ENCODE measurements at places on chromosomes 6 and 20. TPM values are rescaled to one million over a fixed set of nuclear protein-coding genes. Genes with fewer than 3 reads are reported as not detected.
A peak's percentile ranks its signal among the peaks of the same experiment; 100 is the strongest.

GRCh38 chr6:11264100-11264499 lies 31.6 kb upstream of the NEDD9 start:
- no peak for DNase-seq

Gene PPP1R16B
- 163 TPM for total RNA-seq

DNA sequence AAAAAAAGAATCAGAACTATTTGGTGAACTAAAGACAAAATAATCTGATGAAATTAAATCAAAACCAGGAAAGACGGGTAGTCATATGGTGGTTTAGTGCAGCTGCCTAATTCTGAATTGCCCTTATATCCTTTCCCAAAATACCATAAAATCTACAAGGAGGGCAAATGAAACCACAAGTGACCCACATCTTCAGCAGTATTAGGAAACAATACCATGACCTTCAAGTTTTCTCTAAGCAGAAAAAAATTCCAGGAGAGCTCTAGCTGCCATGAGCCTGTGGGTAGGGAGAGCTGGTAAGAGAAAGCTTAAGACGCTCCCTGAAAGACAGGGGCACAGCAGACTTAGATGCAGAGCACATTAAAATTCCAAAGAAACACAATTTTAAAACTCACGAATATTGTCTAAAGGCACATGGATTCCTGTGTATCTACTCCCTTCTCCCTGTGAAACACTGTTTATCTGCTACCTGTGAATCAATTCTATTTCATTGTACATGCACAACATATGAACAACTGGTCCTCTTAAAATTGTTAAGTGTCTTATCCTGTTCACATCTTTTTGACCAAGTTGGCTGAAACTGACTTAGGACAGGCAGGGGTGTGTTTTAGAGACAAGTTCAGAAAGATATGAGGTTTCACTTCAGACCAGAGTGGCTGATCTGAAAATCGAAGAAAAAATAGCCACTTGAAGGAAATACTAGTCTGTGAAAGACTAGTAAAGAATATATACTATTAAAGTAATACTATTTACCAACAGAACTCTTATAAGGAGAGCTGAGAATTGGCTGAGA lies 153.6 kb upstream of the SHLD1 start:
- no peak for DNase-seq

DNA sequence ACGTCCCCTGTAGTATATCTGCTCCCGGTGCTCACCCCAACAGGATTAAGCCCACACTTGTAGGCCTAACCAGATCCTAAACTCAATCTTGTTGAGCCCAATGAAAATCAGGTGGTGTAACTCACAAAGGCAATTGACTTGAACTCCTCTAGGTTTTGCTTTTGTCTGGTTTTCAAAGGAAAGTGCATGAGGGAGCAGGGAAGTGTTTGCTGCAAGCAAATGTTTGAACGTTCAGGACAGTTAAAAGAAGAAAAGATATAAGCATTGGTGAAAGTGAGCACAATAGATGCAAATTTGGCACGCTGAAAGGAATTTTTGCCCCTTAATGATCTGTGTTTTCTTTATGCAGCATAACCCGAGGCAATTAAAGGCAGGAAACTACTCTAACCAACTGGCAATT lies 212.6 kb downstream of the PLCB1 start:
- no peak for DNase-seq

GRCh38 chr20:46699651-46700359 lies 9.6 kb upstream of the SLC2A10 start:
- peak; percentile 46 for DNase-seq

Gene LCA5
- total RNA-seq: 2.2 TPM

Gene HLA-DQA1
- total RNA-seq: not detected

- no peak for DNase-seq
Observed at GRCh38 chr6:138382498-138383265, 5.0 kb downstream of the SMIM28 start.

Gene TINAG
- total RNA-seq: not detected

Gene CLPSL2
- not detected for total RNA-seq

- peak; percentile 53 for DNase-seq
Observed at GRCh38 chr6:13418844-13419243, 68.6 kb downstream of the GFOD1 start.

DNA sequence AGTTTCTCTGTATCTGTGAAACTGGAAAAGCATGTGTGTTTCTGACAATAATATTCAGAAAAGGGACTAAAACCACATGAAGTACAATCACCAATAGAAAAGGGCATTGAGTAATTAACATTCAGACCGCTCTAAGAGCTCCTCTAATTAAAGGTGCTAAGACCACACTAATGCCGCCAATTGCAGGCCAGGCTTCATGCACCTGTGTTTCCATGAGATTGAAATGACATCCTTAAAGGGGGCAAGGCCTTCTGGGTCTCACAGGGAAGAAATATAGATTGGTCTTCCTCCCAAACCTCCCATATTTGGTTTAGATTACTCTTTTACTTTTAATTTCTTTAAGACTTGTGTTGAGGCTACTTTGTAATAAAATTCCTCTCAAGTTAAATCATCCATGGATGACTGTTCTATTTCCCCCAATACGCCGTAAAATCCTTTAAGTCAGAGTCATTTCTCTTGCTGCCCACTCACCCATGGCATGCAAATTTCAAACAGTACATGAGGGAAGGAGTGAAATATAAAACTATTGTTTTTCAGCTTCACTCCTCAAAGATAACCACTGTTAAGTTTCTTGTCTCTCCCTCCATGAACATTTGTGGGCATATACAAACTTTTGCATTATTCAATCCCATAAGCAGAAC lies 110.6 kb downstream of the UBE3D start:
- peak; percentile 32 for DNase-seq

GRCh38 chr20:34281177-34281576 lies 22.0 kb downstream of the AHCY start:
- no peak for DNase-seq

- DNase-seq: peak; percentile 76
Observed at GRCh38 chr6:40587240-40588069, at the start of gene LRFN2. LRFN2 (minus strand) TSS chr6:40587364.

DNA sequence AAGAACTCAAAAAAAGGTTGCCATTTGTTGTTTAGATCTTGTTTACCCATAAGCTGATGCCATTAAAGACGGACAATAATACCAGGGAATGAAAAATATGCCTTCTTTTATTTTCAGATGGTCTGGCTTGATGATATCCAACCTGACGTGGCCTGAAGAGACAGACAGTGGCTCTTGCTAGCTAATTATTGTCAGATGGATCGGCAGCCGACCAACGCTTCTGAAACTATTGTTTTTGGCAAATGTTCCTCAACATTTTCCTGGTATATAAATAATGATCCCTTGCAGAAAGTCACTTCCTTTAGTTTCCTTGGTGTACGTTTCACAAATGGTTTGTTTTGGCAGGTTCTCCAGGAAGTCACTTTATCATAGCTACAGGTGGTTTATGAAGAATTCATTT lies 290.9 kb upstream of the TSHZ2 start:
- DNase-seq: no peak

GRCh38 chr6:125829433-125829832 lies 38.7 kb downstream of the NCOA7 start:
- no peak for DNase-seq

Gene IL17F
- total RNA-seq: not detected

Gene SLC13A3
- total RNA-seq: not detected

DNA sequence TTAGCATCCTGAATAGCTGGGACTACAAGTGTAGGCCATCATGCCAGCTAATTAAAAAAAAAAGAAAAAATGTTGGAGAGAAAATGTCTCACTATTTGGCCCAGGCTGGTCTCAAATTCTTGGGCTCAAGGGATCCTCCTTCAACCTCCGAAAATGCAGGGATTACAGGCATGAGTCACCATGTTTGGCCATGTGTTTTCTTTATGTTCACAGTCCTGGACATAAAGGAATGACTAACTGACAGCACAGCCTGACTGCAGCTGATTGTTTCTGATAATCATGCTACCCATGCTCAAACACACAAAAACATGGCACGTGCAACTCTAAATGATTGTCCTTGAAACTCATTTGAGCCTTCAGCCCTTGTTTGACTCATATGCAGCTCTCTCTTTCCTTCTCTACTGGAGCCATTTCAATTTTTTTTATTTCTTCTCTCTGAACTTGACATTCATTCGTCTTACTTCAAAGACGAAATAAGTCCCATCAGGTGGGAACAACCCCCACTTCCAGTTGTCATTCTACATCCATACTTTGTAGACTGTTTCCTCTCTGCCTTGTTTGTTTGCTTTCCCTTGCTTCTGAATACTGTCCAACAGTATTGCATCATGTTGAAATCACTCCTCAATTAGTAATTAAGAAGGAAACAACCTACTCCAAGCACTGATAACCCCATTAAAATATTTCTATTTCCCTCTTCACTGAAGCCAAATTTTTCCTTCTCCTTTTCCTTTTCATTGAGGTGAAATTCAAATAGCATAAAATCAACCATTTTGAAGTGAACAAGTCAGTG lies 413.0 kb downstream of the BMP2 start:
- DNase-seq: no peak

DNA sequence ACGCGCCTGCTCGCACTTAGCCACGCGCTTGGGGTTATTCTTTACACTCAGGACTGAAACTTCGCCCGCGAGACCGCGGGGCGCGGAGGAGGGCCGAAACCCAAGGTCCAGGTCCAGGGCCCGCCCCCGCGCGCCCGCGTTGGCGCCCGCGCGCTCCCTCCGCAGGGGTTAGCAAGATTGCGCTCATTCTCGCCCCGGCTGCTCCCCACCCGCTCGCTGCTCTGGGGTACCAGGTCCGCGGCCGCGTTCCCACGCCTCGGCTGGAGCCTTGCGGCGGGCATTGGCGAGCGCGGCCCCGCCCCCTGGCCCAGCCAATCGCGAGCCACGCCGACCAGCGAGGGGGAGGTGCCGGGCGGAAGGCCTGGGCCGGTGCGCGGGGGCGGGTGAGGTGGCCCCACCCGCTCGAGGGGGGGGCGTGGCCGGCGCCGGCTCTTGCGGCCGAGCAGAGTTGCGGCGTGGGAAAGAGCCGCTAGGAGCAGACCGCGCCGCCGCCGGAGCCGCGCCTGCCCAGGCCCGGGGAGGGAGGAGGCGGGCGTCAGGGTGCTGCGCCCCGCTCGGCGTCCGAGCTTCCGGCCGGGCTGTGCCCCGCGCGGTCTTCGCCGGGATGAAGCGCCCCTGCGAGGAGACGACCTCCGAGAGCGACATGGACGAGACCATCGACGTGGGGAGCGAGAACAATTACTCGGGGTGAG lies at the start of gene HEY2:
TSS of gene HEY2 (plus strand) at position 460 of the 692 bp plus-strand sequence. CDS start at position 605, 145 bp downstream.
- peak; percentile 94 for DNase-seq

DNA sequence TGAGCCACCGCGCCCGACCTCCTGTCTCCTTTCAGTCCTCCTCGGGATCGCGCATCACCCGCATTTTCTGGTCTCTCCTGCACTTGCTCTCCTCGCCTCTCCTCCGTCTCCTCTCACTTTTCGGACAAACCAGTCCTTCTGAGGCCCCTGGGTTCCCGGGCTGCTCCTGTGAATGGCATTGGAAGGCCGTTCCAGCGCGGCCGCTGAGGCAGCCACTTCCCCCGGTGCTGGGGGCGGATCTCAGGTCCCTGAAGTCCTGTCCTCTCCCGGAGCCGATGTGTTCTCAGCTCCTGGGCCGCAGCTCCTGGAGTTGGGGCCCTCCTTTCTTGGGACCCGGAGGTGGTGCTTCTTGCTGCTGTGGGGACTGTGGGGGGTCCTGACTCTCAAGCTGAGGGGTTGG lies 803 bp downstream of the MICB start:
- DNase-seq: peak; percentile 33

DNA sequence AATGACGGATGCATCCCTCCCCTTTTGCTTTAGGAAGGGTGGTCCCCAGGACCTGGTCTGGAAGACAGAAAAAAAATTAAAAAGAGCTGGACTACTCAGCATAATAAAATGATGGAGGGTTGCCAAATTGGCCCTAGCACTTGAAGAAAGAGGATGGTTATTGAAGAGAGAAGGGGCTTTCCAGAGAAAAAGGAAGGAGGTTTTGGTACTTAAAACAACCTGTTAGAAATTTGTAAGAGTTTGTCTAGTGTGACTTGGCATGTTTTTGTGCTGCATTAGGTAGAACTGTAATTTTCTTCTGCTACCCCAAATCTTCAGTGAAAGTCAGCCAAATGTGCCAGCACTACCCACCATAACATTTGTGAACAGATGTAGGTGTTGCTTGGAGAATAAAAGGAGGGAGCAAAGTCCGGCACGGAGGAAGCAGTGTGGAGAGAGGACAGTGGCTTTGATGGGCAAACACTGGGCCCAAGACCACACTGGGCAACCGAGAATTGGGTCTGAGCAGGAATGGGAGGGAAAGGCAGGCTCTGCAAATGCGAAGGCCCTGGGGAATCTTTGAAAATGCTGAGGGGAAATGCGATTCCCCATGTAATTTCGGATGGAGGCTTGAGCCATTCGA lies 160.9 kb downstream of the QRSL1 start:
- DNase-seq: no peak

- DNase-seq: peak; percentile 60
Observed at GRCh38 chr6:28104392-28105244, 19.8 kb upstream of the ZSCAN16 start.

GRCh38 chr20:1373614-1374013 lies 19.2 kb downstream of the FKBP1A start:
- DNase-seq: peak; percentile 39

Gene OLIG3
- total RNA-seq: not detected

Gene TPX2
- 5.8 TPM for total RNA-seq

DNA sequence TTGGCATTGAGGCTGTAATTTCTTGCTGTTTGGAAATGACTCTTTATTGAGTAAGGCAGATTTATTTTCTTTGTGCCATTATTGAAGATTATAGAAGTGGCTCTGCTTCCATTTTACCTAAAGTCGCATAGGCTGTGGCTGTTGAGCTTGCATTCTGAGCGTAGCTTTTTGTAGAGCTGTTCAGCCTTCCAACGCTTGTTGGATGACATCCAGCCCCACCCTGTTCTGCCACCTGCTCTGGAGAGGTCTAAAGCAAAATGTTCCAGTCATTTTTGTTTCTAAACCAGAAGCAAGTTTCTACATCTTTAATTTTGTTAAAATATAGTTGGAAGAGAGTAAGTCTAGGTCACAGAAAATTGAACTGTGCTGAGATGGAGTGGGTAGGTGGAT lies 24.4 kb downstream of the UST start:
- DNase-seq: no peak

Gene STX7
- total RNA-seq: 19.8 TPM

Gene MUC21
- not detected for total RNA-seq

- peak; percentile 6 for DNase-seq
Observed at GRCh38 chr6:130494729-130495128, 128.9 kb downstream of the TMEM200A start.

DNA sequence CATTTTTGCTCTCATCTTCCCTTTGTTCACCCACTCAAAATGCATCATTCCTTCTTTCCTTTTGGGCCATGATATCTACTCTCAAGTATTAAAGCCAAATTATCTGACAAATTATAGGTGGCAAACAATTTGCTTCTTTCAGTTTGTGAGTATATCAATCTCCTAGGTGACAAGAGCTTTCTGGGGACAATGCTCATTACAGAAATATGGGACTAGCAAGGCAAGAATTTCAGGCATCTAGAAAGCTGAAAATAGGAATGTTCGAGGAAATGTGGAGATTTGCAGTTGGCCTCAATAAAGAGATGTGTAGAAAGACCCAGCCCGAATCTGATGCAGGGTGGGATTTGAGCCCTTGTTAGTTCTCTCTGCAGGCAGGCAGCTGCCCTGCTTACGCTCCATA lies 71.8 kb downstream of the ALDH8A1 start:
- no peak for DNase-seq

Gene C20orf144
- total RNA-seq: under 0.01 TPM
